ENCODE measurements at places on chromosomes 2 and 18.
A peak's percentile ranks its signal among the peaks of the same experiment; 100 is the strongest.

GRCh38 chr2:7356909-7357584 lies 439.8 kb downstream of the RNF144A start:
- DNase-seq: no peak

DNA sequence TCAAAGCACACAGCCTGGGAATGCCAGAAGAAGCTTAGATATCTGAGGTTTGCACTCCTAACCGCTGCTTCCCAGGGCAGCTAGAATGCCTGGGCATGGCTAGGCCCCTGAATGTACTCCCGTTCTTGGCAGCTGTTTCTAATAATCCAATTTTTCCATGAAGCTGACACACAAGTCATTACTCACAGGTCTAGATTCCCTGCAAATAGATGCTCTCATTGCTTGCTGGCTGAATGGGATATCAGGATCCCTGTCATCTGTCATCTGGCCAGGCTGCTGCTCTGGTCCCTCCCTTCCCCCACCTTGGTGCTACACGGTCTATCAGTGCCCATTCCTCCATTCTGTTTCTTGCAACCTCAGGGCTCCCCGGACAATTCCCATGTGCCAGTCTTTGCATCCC lies 40.7 kb upstream of the TEX51 start:
- no peak for DNase-seq

DNA sequence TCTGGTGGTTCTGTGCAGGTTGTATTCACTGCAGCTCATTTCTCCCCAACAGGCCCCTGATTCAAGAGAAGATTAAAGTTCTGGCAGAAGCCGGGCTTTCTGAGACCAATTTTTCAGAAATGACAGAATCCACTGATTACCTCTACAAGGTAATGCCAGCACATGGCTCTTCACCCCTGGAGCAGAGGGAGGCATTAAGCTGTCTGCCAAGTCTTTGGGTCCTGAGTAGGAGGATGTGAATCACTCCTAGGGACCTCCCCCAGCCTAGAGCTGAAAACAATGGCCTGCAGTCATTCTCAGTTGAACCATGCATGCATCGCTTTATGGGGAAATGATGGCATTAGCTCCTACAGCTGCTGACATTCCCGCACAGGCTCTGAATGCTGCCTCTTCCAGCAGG lies 20.5 kb upstream of the RPL37A start:
- peak; percentile 85 for DNase-seq

GRCh38 chr2:151040039-151040438 lies 221.6 kb downstream of the RBM43 start:
- peak; percentile 38 for DNase-seq

DNA sequence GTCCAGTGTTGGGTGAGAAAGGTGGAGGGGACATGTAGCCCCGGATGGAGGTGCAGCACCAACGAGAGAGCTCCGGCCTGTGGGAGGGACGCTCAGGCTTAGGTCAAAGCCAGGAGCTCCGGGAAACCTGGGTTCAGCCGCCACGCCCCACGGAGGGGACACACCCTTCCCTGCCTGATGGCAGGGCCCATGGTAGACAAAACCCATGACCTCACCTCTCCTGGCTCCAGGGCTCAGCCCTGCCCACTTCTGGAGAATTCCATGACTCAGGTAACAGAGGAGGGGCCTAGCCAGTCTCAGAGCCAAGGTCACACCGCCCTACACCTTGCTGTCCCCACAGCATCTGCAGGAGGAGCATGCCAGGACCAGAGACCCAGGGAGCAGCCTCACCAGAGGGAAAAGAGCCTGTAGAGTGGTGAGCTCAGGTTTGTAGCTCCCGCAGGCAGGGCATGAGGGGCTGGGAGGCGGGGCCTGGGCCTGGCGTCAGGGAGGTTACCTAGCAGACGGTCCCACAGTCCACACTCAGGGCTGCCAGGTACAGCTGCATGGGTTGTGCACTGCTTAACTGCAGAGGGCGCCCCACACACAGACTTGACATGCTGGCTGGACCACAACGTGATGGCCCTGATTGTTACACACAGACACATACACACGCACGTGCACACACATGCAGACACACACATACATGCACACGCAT lies 70.8 kb upstream of the SMAD7 start:
- DNase-seq: peak; percentile 54

DNA sequence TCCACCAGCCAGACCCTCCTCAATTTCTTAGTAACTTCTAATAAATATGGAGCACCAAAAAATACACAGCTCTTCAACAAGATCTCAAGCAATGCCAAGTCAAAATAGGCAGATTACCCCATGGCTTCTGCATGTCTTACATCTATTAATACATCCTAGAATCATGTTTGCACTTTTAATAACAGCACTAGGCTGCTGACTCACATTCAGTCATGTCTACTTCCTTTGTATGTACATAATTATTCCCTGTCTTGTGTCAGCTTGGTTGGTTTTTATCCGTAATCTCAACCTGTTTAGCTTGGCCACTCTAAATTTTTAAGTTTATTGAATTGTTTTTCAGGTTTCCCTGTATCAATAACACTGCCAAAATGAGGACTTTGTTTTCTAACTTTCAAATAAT lies 420.1 kb upstream of the ACVR2A start:
- DNase-seq: peak; percentile 10

DNA sequence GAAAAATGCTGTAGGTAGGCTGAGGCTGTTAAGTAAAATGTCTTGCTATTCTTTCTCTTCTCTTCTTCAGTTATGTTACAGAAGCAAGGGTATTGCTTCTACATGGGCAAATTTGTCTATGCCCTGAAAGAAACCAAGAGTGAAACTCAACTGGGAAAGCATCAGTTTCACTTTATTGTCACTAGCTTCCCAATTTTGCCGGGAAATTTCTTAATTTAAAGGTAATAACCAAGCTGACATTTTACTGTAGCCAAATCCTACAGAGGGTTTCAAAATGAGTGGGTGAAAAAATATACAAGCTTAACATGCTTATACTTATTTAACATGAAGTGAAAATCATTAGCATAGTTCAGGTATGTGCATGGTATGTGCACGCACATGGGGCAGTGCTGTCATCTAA lies 3.2 kb downstream of the TANK start:
- no peak for DNase-seq

DNA sequence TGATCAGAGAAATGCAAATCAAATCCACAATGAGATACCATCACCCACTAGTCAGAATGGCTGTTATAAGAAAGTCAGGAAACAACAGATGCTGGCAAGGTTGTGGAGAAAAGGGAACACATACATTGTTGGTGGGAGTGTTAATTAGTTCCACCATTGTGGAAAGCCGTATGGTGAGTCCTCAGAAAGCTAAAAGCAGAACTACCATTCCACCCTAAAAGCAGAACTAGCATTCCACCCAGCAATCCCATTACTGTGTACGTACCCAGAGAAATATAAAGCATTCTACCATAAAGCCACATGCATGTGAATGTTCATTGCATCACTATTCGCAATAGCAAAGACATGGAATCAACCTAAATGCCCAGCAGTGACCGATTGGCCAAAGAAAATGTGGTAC lies 60.7 kb downstream of the ANKRD62 start:
- DNase-seq: no peak

DNA sequence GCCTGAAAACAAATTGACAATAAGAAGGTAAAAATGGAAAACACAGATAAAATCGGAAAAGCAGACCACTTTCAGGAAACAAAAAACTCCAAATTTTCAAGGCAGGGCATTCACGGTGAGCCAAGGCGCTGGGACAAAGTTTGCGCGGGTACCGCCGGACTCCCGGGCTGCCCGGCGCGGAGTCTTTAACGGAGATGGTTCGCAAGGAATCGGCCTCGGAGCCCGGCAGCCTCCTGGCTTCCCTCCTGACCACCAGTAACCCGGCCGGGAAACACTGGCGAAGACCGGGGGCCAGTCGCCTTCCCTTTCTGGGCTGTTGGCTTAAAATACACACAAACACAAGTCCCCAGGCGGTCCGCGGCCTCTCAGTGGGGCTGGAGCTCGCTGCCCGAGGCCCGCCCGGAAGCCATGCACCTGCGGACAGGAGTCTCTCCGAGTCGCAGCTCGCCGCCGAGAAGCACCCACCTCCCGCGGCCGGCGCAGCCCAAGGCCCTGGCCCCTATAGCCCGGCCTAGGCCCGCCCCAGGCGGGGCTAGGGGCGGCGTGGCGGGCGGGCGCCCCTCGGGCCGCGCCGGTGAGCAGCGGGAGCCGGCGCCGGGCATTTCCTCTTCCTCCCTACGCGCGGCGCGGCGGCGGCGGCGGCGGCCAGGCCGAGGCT lies 622 bp upstream of the KCMF1 start:
- peak; percentile 62 for DNase-seq

GRCh38 chr2:101435001-101435862 lies 39.7 kb downstream of the RFX8 start:
- peak; percentile 44 for DNase-seq

DNA sequence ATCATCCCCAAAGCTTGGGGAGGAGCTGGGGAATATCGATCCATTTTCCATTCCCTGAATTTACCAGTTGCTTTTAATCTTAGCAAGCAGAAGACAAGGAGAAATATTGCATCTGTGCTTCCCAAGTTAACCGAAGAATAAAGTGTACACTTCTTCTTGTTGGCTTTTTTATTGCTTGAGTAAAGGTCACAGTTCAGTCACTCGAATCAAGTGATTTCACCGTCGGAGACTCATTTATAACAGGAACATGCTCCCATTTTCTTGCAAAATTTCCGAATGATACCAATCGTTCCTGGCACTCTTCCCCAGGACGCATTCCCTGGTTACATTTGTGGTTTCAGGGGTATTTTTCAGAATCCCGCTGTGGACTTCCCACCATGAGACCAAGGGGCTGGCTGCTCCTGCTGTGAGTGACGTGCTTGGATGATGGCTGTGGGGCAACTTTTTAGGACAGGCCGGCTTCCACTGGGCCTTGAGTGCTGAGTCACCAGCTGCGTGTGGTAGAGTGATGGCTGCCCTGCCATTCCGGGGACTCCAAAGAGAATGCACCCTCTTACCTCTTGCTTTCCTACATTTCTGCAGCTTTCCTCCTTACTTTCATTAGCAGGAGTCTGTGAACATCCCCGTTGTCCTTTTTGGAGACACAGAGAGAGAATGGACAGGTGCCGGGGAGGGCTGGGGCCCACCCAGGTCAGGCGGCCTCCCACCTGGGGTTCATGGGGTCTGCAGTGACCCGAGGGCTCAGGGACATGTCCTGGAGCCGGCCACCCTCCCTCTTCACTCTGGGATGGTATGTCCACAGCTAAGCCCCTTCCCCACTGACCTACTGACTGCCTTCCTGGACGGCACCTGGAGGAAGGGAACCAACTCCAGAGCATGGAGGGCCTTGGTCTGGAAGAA lies 60.7 kb upstream of the HDAC4 start:
- DNase-seq: no peak

All from iris pigment epithelial cell (primary cell).